CD4-positive, alpha-beta T cell treated with Interleukin-17A for 1 hour (primary cell): ENCODE measurements at places on chromosomes 3 and 15.

DNA sequence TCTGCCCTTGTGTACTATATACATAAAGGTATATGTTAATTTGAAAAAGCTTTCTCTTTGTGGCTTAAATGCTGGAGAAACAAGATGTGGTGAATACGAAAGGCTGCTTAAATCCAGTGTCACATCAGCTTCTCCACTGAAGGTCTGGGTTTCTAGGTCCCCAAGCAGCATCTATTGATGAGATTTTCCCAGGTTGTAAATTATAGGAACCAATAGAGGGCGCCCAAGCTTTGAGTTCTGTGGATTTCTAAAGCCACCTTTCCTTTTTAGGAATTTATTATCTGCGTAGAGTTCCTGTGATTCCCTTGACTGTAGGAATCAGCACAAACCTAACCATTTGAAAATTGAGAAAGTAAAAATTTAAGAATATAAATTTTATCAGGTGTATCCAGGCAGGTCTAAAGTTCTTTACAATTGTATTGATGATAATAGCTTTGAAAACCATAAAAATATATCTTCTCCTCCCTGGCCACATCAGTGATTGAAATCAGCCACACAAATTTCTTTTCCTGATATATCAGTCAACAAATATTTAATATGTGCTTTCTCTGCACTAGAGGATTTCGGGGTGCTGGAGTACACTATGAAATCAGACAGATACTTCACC, 88.3 kb upstream of the ADAMTSL3 start:
- no peak for DNase-seq

DNA sequence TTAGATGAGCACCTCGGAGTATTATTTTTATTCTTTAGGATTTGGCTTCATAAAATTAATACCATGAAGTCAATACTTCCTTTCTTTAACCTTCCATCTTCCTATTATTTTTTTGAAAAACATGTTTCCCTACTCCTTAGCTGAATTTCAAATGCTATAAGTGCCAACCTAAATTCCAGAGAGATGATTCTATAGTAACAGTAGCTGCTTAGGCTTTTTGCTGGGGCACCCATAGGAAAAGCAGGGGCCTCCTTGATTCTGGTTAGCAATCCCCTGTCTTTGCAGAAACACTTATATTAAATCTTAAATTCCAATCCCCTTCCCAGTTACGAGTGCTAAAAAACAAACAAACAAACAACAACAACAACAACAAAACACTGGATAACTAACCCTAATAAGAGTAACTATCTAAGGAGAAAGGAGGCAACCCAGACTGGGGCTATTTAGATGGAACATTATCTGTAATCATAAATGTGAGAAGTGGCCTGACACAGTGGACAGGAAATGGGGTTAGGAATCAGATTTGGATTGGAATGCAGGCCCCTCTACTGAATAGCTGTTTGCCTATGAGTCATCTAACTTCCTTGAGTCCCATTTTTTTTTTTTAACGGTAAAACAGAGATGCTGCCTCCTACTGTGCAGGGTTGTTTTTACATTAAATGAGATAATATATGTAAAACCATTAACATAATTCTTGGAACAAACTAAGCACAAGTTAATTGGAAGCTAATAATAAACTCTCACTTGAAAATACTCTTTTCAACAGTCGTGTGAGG, 148.1 kb downstream of the WDR72 start:
- DNase-seq = no peak

GRCh38 chr3:197478746-197479668, 76.8 kb downstream of the BDH1 start:
- DNase-seq = no peak

DNA sequence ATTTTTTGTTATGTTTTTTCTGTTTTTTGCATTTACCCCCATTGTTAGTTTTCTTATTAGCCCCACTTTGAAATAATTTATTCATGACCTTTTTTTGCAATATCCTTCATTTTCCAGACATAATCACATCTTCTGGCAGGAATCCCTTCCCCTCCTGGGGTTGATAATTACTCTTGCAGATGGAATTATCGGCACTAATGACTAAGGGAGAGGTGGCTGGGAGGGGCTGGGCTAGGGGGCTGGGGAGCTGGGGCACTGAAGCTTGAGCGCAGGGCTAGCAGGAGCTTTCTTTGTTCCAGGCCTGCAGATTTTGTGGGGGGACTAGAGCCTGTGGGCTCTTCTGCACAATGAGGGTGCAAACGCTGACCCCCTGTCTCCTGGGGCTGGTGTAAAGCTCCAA, 77.8 kb downstream of the RAB11A start:
- no peak for DNase-seq

DNA sequence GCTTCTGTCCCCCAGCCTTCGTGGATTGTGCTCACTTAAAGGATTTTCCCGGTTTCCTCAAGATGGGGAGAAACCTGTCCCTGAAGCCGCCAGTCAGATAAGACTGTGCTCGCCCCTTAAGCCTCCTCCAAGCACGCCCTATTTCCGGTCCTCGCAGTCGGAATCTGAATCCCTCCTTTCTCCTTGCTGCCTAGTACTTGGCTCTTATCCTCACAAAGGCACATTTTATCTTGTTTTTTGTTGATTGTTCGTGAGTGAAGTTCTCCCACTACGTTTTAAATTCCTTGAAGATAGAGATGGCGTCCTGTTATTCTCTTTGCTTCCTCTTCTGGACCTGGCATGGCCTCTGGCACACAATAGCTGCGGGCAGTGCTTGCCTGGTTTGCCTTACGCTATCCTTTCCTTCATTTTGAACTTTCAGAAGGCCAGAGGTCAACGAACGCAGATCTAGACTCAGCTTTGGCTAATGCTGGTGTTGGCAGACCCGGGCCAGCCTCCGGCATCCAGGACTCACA, 1.7 kb downstream of the CLDN11 start:
- DNase-seq = no peak

DNA sequence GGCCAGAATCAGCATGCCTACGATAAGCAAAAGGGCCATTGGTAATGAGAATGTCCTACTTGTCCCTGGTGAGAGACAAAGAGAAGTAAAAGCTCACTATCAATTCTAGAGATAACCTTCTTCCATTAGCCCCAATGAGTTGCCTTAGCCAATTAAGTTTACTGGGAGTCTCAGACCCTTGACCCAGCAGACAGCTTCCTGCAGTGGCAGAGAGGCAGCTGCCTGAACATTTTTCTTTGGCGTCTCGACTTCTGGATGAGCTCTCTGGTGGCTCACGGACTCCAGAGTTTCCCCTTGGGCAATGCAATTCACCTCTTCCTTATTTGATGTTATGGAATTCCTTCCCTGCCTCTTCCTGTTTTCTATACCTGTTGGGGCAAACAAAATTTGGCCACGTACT, 1034.4 kb downstream of the NAALADL2 start:
- no peak for DNase-seq

GRCh38 chr3:194040516-194041273, 95.3 kb upstream of the HES1 start:
- DNase-seq = no peak

GRCh38 chr3:185732782-185733181, 92.1 kb downstream of the IGF2BP2 start:
- DNase-seq = no peak

- DNase-seq = no peak
Measured at GRCh38 chr15:31457161-31457560, 130.5 kb downstream of the KLF13 start.

DNA sequence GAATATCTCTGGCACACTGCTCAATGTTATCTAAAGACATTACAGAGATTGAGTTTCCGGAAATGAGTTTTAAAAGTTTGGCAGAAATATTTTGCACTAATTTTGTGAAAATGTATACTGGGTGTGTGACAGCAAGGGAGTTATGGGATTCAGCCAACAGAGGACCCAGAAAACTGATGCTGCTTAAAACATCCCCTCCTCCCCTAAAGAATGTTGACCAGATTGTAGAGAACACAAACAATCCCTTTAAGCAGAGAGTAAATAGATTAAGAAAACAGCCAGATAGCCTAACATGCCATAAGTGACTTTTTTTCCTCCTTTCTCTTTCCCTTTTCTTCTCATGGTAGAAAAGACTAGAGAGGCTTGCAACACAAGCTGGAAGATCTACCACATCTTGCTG, 928.0 kb upstream of the ALCAM start:
- DNase-seq = no peak

GRCh38 chr3:44924457-44925084, 50.2 kb downstream of the TGM4 start:
- DNase-seq = no peak
